ENCODE measurements at places on chromosomes 2 and 18.
A peak's percentile ranks its signal among the peaks of the same experiment; 100 is the strongest.

DNA sequence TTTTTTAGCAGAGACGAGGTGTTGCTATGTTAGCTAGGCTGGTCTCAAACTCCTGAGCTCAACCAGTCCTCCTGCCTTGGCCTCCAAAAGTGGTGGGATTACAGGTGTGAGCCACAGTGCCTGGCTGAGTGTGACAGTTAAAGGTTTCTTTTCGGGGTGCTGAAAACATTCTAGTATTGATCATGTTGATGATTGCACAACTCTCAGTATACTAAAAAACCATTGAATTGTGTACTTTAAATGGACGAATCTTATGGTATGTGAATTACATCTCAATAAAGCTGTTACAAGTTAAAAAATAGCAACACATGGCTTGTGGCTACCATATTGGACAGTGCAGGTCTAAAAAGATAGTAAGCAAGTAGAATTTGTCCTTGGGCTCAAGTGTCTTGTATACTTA is 22.3 kb downstream of the PAPOLG start:
- no peak for DNase-seq

GRCh38 chr2:105926960-105927678 is 182.4 kb downstream of the NCK2 start:
- DNase-seq = peak; percentile 22

DNA sequence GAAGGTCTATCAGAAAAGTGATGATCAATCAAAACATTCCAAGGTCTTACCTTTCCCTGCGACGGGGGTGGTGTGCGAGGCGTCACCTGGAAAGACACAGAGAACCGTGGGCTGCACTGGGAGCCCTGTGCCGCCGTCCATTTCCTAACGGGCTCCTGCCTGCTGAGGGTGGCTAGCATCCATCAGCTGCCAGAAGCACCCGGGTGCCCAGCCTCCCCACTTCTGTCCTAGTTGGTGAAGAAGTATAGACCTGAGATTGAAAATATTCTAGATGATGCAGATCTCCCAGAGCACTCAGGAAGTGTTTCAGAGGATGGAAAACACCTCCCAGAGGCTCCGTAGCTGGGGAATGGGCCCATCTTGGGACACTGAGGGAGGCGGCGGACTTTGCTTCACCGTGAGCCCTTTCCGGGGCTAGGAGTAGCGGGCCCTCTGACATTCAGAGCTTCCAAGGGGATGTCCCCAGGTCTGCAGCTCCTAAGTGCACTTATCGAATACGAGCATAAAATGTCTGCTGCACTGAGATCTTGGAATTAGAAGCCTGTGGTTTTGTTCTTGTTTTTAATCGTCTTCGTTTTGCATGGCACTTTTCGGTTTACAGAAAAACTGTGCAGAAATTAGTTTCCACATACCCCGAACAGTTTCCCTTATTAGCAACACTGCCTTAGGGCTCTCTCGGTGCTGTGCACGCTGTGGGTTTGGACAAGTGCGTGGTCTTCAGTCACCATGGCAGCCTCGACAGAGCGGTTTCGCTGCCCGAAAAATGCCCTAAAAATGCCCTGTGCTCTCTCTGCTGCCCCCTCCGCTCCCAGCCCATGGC is 143.5 kb downstream of the MBP start:
- no peak for DNase-seq

GRCh38 chr2:118936306-118936705 is 5.7 kb upstream of the MARCO start:
- no peak for DNase-seq
